PC-3 (cell line): ENCODE measurements at places on chromosomes 1 and 21. TPM values are rescaled to one million over a fixed set of nuclear protein-coding genes. Genes with fewer than 3 reads are reported as not detected.
A peak's percentile ranks its signal among the peaks of the same experiment; 100 is the strongest.

CHI3L2 gene
- 0.55 TPM in 1 of 2 replicates, not detected in the other for total RNA-seq

PRR9 gene
- not detected in 2 replicates for total RNA-seq

DNALI1 gene
- total RNA-seq: not detected in 2 replicates

KRTAP19-3 gene
- total RNA-seq: not detected in 2 replicates

AKR7A3 gene
- total RNA-seq: 0.40 and 1.2 TPM in 2 replicates

TSPEAR gene
- 2.1 and 3.2 TPM in 2 replicates for total RNA-seq

KIF26B gene
- 0.04 and 0.17 TPM in 2 replicates for total RNA-seq

DNA sequence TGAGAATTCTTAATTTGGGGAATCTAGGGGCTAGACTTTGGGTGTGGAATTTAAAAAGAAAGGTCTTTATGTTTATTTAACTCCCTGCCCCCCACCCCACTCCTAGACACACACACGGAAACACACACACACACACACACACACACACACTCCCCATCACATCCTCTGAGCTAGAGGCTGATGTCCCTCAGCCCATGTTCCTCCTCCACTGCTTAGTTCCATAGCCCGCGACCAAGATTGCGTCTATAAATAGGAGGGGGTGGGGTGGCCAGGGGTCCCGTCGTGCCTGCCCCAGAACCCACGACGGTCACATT lies 655 bp upstream of the KIRREL1 start:
- peak; percentile 13 for DNase-seq

GRCh38 chr1:248625166-248625565 lies 9.7 kb downstream of the OR2T11 start:
- DNase-seq: no peak

DNA sequence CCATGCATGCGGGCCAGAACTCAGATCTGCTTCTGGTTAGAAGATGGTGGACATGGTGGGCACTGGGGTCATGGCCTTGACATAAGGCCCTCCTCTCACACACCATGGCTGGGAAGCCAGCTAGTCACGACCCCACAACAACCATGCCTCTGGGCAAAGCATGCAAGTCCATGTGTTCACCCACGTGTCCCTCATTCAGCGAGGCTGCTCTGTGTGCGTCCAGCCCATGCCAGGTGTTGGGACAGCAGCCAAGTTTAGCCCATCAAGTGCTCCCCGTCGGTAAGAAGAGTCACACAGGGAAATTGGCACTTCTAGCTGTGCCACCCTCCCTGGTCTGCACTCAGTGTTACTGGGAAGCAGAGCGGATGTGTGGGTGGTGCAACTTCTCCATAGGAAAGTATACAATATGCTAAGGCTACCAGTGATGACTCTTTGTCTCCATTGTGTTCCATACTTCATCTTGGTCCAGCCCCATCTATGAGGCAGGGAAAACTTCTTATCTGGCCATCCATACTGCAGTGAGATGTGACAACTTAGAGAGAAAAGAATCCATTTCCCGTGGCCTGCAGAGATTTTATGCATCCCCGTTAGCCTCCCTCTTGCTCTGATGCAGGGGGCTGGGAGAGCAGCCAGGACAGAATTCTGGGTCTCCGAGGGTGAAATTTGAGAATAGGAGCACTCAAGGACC lies 198.0 kb downstream of the GRIK3 start:
- no peak for DNase-seq

- peak; percentile 35 for DNase-seq
Observed at GRCh38 chr1:1306661-1307260, 969 bp downstream of the ACAP3 start.

DNA sequence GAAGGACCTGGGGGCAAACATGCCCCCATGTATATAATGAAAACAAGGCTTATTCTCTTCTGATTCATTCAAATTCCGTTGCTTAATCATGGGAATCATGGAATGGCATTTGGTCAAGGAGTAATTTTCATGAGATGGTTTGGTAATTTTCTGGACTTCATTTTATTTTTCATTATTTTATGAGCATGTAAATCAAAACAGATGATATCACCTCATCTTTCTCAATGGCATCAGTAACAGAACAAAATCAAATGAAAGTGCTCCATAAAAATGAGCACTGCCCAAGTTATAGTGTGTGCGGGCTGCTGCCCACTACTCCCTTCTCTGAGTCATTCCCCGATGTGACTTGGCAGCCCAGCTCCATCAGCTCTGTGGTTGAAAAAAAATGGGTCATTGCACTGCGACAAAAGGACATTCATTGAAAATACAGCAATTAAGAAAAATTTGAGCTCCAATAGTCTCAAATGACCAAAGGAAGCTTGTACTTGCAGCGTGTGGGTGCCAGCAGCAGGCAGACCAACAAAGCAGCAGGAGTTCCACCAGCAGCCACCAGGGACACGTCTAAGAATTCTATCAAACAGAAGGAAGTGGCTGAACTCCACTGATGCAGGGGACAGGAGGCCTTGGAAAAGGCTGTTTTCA lies 84.3 kb upstream of the VAV3 start:
- peak; percentile 67 for DNase-seq

DNA sequence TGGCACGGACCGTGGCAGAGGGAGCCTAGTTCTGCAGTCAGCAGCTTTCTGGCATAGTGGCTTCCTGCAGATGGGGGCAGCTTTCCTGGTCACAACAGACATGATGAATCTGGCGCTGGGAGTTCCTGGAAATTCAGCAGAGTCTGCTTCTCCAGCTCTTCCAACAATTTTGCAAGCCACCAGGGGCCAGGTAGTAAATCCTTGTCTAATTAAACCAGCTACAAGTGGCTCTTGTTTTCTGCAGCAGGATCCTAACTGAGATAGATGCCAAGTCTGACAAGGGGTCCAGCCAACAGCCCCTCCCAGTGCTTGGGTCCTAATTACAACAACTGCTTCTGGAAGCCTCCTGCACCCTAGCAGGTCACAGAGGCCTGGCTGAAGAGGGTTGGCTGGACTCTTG lies 35.8 kb downstream of the TRIM62 start:
- DNase-seq: no peak

- DNase-seq: no peak
Observed at GRCh38 chr1:208682664-208683013, 438.5 kb upstream of the PLXNA2 start.

DNA sequence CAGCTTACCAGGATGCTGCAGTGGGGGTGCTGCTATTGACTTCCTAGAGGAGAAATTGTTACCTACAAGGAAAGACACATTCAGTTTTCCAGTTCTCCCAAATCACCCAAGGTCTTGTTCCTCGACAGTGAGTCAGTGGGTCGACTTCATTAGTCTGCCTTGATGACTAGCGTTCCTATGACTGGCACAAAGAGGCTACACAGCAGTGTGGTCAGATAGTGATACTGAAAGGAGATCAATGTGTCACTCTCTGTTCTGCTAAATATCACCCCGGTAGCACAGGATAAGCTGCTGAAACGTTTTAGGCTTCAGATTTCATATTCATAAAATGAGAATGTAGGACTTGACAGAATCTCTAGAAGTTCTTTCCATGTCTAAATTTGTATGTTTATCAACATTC lies 357.4 kb downstream of the LMX1A start:
- peak; percentile 5 for DNase-seq

DNA sequence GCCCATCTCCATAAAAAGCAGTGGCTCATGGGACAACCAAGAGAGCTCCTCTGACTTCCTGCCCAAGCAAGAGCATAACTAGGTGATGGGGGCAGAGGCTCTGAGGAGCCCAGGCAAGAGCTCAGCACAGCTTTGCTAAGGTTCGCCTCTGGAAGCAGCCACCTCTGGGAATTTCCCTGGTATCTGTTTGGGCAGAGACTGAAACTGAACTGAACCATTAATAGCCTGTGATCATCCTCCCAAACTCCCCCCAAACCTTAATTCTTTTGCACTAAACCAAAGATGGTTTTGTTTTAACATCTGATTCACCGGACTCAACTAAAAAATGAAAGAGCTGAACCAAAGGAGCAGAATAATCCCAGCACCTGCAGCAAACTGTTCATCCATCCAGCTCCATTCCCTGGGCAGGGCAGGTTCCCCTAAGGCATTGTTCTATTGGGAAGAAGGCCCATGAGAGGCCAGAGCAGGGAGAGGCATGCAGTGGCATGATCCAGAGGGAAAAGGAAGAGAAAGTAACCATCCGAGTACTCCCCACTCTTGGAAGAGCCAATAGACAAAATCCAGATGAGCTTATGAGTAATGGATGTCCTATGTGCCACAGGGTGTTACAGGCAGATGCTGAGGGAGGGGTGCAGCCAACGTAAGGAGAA lies 77.8 kb upstream of the KAZN start:
- no peak for DNase-seq

- DNase-seq: peak; percentile 74
Observed at GRCh38 chr1:26110731-26111529, 694 bp upstream of the PDIK1L start.

DNA sequence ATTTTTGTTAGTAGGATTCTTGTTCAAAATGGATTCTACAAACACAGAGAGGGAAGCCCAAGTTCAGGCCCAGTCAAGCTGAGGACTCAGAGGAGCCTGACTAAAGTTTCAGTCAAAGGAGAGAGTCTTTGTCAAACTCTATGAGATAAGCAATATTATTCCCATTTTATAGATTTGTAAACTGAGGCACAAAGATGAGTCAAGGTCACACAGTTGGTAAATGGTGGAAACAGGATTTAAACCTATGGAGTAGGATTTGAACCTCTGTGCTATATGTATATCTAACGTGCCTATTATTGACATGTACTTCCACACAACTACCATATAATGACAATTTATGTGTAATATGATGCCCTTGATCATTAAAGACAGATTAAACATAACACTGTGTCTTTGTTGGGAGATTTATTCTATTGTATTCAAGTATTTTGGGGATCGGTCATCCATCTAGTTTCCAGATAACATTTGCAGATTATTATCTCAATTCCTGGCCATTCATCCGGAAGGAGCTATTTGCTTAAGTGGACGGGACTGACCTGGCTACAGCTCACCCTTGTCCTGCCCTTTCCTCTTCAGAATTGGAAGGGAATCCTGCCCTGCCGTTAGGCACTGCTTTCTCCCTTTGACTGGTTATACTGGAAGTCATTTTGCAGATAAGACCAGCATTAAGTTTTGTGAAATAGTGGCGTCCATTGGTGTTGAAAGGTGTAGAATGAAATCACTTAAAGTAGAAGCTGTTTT lies 86.1 kb upstream of the LMO4 start:
- peak; percentile 23 for DNase-seq

DNA sequence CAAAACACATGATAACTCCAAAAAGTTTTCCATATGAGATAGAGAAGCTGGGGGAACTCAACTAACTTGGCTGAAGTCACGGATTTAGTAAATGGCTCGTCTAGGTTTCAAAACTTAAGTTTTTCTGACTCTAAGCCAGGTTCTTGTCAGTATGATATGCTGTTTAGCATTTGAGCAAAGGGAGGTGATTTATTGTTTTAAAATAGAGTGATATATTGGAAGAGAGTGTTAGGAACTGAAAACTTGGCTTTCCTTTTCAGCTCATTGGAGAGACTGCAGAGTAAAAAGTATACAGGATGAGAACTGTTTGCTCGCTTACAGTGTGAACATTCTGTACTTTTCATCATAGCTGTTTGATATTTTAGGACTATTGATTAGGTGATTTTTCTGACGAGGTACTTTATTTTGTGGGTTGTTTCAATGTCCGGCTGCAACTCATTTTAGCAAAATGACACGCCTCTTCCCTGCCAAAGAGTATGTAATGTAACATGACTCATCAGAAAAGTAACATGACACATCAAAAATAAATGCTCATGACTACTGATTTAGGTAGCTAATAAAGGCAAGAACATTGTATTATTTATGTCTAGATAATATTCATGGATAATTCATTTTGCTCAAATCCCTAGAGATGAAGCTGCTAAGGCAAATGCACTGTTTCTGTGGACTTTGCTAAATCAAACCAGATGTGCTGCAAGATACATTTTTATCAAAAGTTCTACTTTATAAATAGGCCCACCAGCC lies 355.1 kb downstream of the GPATCH2 start:
- DNase-seq: peak; percentile 96

DNA sequence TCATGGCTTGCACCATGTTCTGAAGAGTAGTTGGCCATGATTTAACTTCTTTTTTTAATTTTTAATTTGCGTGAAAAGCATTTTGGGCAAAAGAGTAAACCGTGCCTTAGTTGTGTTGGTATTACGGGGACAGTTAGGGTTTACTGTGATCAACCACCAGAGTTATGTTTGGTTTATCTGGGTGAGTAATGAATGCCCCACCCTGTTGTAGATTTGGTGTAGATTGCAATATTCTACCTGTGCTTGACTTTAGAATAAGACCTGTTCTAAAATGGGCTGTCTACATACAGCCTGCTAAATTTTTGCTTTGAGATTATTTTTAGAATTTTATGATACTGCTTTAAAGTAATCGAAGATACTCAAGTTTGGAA lies 1.4 kb downstream of the USP25 start:
- peak; percentile 86 for DNase-seq

- DNase-seq: no peak
Observed at GRCh38 chr21:32742396-32742795, 14.6 kb upstream of the SYNJ1 start.

DNA sequence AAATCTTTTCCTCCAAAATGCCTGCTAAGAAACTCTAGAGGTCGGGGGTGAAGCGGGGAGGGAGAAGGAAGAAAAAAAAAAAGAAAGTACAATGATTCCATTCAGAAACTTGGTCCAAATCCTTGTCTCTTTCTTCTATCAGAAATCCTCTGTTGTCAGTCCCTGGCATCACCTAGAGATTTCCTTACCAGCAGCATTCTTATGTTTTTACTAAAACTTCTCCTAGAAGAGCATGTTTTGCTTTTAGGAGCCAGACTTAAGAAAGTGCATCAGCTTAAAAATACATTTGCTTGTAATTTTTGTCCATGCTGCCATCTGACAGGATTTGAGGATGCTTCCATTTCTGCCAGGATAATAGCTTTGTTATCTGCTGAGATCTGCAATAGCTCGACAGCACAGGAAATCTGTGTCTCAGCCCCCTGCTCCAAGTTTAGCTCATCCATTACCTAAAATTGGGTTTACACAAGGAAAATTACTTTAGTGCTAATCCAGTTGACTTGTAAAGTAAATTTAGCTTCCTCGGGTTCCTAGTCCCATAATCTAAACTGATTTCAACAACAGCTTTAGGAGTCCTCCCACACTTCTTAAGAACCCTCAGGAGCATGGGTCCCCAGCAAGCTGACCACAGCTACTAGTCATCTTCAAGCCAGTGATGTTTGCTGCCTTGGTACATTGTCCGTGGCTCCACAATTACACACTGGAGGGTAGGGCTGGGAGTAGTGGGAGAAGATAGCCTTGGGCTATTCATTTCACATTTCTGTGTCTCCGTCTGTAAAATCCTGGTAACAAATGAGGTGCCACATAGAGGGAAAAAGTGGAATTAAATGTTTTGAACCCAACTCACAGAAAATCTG lies 92.3 kb upstream of the UBE2U start:
- DNase-seq: no peak

GRCh38 chr1:226051365-226051764 lies 11.2 kb upstream of the H3-3A start:
- DNase-seq: peak; percentile 27

- DNase-seq: peak; percentile 69
Observed at GRCh38 chr1:149936170-149936991, at the start of gene MTMR11. MTMR11 (minus strand) TSS chr1:149936879; CDS start chr1:149936647, 232 bp downstream.

GRCh38 chr21:26546446-26547097 lies 26.5 kb downstream of the CYYR1 start:
- no peak for DNase-seq
